ENCODE measurements at places on chromosomes 4 and X. TPM values are rescaled to one million over a fixed set of nuclear protein-coding genes. Genes with fewer than 3 reads are reported as not detected.
A peak's percentile ranks its signal among the peaks of the same experiment; 100 is the strongest.

The TMEM271 gene
- not detected for total RNA-seq

DNA sequence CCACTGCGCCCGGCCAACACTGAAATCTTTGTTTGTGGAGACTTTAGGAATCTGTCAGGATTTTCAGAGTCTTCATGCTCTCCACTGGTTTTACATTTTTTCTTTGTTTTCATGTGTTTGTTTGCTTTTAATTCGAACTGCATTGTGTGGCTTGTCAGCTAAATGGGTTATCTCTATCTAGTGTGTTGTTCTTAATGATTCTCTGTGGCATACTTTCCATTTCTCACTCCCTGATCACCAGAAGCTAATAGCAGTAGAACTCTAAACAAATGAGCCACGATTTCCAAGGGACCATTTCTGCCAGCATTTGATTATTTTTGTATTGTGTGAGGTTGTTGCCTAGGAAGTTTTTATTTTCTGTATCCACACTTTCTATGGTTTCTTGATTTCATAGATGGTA lies 352.4 kb downstream of the CAMK2D start:
- no peak overlapping the region for H3K27ac ChIP-seq
- DNase-seq, result no peak
- no peaks in the 10 kb centered on the region for H3K27me3 ChIP-seq
- no peaks in the 10 kb centered on the region for H3K36me3 ChIP-seq
- no peak overlapping the region for H3K4me3 ChIP-seq
- H3K4me1 ChIP-seq, result peaks cover 7% of the 10 kb centered on the region

The ADGRG2 gene
- total RNA-seq, result 1.2 TPM

DNA sequence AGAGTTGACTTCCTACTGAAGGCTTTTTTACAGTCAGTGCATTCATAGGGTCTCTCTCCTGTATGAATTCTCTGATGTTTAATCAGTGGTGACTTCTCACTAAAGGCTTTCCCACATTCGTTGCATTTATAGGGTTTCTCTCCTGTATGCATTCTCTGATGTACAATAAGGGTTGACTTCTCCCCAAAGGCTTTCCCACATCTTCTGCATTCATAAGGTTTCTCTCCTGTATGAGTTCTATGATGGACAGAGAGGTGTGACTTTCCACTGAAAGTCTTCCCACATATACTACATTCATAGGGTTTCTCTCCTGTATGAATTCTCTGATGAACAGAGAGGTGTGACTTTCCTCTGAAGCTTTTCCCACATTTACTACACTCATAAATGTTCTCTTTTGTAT lies 45.2 kb downstream of the ZNF674 start:
- no peaks in the 10 kb centered on the region for H3K36me3 ChIP-seq
- no peaks in the 10 kb centered on the region for H3K27me3 ChIP-seq
- H3K27ac ChIP-seq, result no peak overlapping the region
- no peaks in the 10 kb centered on the region for H3K4me1 ChIP-seq

The C4orf36 gene
- total RNA-seq, result 1.2 TPM

DNA sequence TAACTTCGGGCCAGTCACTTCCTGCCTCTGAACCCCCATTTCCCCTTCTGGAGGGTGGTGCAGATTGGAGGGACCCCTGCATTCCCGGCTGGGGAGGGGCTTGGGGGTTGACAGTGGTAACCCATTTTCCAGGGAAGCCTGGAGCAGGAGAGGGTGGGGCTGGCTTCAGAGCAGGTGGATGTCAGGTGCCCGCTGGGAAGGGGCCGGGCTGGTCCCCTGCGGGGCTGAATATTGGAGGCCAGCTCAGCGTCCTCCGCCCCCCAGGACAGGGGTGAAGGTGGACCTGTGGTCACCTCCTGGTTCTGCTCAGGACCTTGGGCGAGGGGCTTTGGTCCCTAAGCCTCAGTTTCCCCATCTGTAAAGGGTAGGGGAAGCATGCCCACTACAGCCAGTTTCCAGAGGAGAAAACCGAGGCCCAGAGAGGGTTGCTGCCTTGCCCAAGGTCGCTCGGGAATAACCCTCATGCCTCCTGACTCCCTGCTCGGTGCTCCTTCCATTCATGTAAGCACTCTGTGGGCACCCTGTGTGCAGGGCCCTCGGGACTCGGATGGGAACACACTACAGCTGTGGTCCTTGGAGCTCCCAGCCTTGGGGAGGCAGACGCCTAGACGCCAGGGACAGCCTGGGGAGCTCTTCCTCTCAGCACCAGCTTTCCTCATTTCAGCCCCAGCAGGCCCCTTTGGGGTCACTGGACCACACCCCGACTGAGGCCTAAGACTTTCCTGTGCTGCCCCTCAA lies 683 bp downstream of the MAN2B2 start:
- peak overlapping the region; percentile 90 for H3K4me3 ChIP-seq
- H3K4me1 ChIP-seq, result peaks cover 16% of the 10 kb centered on the region
- no peak for DNase-seq
- no peaks in the 10 kb centered on the region for H3K27me3 ChIP-seq
- peak overlapping the region; percentile 76 for H3K27ac ChIP-seq

DNA sequence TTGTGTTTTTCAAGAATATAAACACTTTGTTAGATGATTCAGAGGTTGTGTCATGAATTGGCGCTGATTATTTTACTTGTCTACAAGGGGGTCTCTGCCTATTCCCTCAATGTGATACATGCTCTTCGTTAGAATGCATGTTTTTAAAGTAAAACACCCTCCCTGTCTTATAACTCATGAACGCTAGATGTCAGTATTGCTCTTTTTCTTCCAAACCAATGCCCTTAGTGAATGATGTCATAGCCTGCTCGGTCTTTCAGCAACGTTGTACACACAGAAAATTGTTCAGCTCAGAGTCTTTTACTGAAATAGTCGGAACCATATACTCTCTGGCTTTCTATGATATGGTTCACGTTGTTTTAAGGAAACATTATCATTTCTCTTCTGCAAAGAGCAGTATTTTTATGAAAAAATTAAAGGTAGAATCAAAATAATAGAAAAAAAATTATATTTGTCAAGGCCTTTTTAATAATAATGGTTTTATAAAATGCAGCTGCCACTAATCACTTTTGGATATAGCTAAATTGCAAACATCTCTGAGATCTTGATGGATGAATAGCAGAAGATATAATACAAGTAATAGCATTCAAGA lies 292.9 kb downstream of the TLL1 start:
- no peak overlapping the region for H3K4me3 ChIP-seq
- no peaks in the 10 kb centered on the region for H3K27me3 ChIP-seq
- H3K27ac ChIP-seq, result no peak overlapping the region
- no peaks in the 10 kb centered on the region for H3K4me1 ChIP-seq
- no peak for DNase-seq
